ENCODE measurements at places on chromosomes 2 and 18.

- no peak for DNase-seq
Measured at GRCh38 chr2:55550368-55551102, 31.0 kb downstream of the CFAP36 start.

DNA sequence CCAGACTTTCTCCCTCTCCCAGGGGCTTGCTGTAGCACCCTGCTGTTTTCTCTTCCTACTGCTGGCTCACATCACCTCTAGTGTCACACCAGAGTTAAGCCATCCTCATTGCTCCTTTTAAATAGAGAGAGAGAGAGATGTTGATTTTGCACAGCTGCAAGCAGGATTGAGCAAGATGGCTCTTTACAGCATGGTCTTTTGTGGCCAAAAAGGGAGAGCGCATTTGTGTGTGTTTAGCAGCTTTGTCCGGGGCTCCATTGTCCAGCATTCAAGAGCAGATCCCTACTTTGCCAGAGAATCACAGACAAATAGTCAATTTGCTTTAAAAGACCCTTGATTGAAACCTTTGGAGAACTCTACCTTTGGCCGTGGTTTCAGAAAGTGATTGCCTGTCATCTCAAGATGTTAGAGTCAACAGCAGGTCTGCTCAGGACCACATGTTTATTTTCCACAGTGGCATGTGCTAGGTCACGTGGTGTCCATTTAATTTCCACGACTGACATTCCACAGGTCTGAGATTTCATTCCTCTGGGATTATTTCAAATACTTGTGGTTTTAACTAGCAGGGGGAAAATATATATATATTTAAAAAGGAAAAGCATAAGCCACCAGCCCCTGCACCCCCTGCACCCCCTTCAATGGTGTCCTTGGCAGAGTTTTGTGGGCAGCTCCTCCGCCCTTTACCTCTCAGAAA lies 359.9 kb upstream of the SLC14A2 start:
- no peak for DNase-seq

- no peak for DNase-seq
Measured at GRCh38 chr2:113963965-113964364, 74.1 kb downstream of the ACTR3 start.

DNA sequence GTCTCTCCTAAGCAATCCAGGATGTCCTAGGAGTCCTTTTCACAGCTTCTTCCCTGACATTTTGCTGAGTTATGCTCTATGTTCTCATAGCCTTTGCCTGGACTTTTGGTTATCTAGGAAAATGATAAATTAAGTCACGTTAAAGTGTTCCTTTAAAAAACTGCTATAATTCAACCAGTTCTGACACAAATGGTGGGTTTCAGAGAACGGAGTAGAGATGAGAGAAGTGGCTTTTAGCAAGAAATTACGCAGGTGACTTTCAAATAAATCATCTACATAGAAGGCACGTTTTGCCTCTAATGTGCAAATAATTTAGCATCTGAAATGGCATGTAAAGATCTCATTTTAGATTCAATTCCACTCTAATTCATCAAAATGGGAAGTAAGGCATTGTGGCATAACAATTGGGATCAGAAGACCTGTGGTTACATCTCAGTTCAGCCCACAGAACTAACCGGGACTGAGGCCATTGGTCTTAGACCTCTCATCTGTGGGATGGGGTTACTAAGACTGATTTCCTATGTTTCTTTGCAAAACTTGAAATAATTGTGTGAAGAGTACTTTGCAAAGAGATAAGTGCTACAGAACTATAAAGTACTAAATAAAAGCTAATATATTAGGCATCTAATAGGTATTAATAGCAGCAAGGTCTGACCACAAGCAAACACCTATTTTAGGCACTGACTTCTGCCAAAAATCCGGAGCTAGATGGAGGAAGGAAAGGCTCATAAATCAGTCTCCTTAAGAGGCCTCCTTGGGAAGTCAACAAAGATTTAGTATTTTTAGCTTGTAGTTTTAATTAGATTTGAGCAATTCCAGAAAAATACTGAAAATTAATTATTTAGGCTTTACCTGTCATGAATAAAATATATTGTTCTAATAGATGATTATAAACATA lies 211.4 kb downstream of the PIEZO2 start:
- DNase-seq, result no peak
